Stomach (tissue), 19 donors: ENCODE measurements at places on chromosomes 5 and 9. TPM values are rescaled to one million over a fixed set of nuclear protein-coding genes. Genes with fewer than 3 reads are reported as not detected.

HRCT1 gene
- polyA plus RNA-seq = 0.50 TPM

ZFYVE16 gene
- polyA plus RNA-seq = 5.8 TPM

SPATA31E1 gene
- not detected for polyA plus RNA-seq

POU5F2 gene
- polyA plus RNA-seq = 0.03 TPM

PHYHD1 gene
- polyA plus RNA-seq = 55.8 TPM

TEX48 gene
- polyA plus RNA-seq = not detected

PRR7 gene
- 0.61 TPM for polyA plus RNA-seq

TICAM2 gene
- 2.3 TPM for polyA plus RNA-seq

ABLIM3 gene
- 21.4 TPM for polyA plus RNA-seq

OMD gene
- polyA plus RNA-seq = 0.56 TPM

CD72 gene
- polyA plus RNA-seq = 0.61 TPM

DMRT3 gene
- 0.35 TPM for polyA plus RNA-seq

ZNF462 gene
- polyA plus RNA-seq = 0.50 TPM

CD274 gene
- polyA plus RNA-seq = 1.1 TPM

F12 gene
- 0.50 TPM for polyA plus RNA-seq

GCNT4 gene
- 1.5 TPM for polyA plus RNA-seq

ZNF346 gene
- 5.3 TPM for polyA plus RNA-seq
